ENCODE measurements at places on chromosomes 4 and X.

DNA sequence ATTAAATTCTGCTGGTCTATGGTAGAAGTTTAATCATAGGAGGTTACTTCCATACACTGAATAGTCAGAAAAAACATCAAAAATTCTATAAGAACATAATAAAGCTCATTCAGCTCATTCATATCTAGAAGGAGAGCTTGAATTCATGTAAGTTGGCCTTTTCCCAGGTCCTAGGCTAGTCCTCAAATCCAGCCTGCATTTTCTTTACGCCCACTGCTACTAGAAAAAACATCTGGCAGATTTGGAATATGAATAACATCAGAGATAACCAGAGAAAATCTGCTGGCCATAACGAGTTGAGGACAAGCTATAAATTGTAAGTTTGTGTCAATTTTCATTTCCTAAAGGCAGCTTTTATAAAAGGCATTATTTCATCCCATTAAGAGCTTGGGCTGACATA is 95.5 kb downstream of the MXRA5 start:
- no peak for DNase-seq

- DNase-seq: no peak
Measured at GRCh38 chr4:13793020-13793710, 165.6 kb upstream of the BOD1L1 start.

- no peak for DNase-seq
Measured at GRCh38 chr4:128820671-128821070, 11.2 kb downstream of the JADE1 start.

DNA sequence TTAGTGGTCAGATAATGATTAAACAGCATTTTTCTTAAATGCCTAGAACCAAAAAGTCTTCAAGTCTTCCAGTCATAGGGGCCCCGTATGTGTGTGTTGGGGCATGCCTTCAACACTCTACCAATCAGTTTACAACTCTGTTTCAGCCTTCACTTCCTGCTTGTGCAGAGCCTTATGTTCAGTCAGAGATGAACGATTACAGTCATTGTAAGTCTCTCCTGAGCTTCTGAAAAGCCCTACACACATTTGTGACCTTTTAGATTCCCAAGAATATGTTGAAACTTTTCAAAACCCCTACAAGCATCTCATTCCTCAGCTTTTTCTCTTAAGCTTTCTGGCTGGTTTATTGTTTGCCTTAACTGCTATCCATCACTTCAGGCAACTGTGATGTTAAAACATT is 591.2 kb downstream of the ZNF674 start:
- DNase-seq: no peak

GRCh38 chr4:138959097-138959815 is 56.3 kb upstream of the NOCT start:
- DNase-seq: no peak

DNA sequence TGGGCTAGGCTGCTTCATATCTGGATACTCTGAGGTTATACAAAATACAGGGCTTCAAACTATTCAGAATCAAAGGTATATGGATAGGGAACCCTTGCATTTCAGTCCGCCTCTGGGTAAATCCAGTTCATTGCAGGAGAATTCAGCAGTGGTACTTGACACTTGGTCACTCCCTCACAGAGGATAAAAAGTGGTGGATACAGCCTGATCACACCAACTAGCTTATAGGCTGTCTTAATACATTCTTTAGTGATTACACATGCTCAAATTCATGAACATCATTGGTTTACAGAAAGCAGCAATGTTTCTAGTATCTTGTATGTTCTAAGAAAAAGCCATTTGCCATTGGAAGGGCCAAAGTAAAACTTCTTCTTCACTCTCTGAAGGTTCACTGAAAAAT is 104.8 kb upstream of the PDE5A start:
- DNase-seq: no peak

- DNase-seq: no peak
Measured at GRCh38 chr4:146513548-146513947, 8.2 kb downstream of the SLC10A7 start.

- DNase-seq: peak; percentile 67
Measured at GRCh38 chr4:98260047-98260578, 1.1 kb upstream of the RAP1GDS1 start.

- no peak for DNase-seq
Measured at GRCh38 chr4:28082686-28083390, 1222.2 kb downstream of the STIM2 start.
